ENCODE measurements at places on chromosomes 3 and 15. TPM values are rescaled to one million over a fixed set of nuclear protein-coding genes. Genes with fewer than 3 reads are reported as not detected.
A peak's percentile ranks its signal among the peaks of the same experiment; 100 is the strongest.

DNA sequence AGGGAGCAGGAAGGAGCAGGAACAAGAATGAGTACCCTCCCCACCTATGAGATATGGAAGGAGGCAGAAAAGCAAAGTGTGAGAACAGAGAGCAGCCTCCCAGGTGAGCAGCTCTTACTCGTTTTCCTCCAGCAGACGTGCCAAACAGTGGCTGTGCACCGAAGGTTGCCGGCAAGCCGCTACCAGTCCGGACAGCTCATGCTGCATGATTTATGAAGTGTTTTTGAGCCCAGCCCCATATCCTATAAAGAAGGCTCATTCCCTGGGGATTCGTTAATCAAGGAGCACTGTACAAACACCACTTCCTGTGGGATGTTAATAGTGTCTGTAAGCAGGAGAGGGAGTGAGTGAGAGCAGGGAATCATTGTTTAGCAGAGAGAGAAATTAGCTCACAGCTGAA, 118.3 kb upstream of the FOXB1 start:
- H3K4me3 ChIP-seq = no peak overlapping the region
- H3K27me3 ChIP-seq = no peaks in the 10 kb centered on the region
- peak; percentile 14 for DNase-seq

GOLGA8N gene
- 68.0 TPM for total RNA-seq

- DNase-seq = no peak
- no peaks in the 10 kb centered on the region for H3K36me3 ChIP-seq
- H3K4me1 ChIP-seq = no peaks in the 10 kb centered on the region
- H3K27me3 ChIP-seq = no peaks in the 10 kb centered on the region
- no peak overlapping the region for H3K27ac ChIP-seq
Observed at GRCh38 chr15:85276508-85276907, 103.9 kb upstream of the AKAP13 start.

DNA sequence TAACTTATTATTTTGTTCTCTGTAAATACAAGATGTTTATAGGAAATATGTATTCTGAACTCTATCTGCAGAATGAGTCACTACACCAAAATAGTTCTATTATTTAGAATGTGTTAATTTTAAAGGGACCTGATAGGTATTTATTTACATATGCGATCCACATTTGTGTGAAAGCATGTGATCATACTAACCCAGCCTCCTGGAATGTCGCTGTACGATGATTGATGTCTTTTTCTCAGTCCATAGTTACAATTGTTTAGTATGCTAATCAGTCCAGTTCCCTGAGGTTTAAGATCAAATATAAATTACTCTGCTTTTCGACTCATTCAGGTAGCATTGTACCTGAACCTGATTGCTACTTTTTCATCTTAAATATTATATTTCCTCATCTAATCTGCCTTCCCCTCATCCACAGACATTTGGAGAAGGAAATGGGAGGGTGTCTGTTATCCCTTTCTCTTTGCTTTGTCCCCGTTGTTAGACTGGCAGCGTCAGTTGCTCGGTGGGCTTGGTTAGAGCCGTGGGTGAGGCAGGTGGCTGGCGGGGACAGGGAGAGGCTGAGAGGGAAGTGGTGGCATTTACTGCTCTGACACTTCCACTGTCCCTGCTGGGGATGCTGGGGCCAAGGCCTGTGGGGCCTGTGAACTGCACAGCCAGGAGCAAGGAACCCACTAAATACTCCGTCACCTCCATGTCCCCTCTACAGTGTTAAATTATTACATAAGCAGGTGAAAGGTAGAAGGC, 27.8 kb upstream of the NR2E3 start:
- H3K4me3 ChIP-seq = no peak overlapping the region
- peaks cover 8% of the 10 kb centered on the region for H3K4me1 ChIP-seq
- no peak overlapping the region for H3K27ac ChIP-seq
- no peaks in the 10 kb centered on the region for H3K36me3 ChIP-seq
- no peak for DNase-seq

- H3K27me3 ChIP-seq = no peaks in the 10 kb centered on the region
- no peak overlapping the region for H3K27ac ChIP-seq
- H3K36me3 ChIP-seq = no peaks in the 10 kb centered on the region
- peaks cover 50% of the 10 kb centered on the region for H3K4me1 ChIP-seq
- H3K4me3 ChIP-seq = no peak overlapping the region
Observed at GRCh38 chr3:5138214-5138981, 16.3 kb downstream of the ARL8B start.

IFT122 gene
- total RNA-seq = 67.9 TPM

DNA sequence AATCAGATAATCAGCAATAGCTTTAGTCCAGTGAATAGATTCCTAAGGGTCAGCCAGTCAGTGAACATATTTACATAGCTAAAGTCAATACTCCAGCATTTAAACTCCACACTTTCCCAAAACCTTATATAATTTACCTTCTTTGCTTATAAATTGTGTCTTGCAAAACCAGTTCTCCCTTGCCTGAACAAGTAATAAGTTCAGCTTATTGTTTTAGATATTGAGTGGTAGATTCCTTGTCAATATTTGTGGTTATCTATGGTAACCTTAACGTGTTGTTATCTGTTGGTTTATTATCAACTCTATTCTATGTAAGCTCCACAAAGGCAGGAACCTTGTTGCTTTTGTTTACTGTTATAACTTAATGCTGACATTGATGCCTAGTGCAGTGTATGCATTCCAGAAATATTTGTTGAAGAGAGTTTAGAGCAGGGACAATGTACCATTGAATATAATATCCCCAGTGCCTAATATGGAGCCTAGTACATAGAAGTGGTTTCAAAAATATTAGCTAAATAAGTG, 24.0 kb downstream of the PLSCR5 start:
- no peak for DNase-seq
- H3K36me3 ChIP-seq = no peaks in the 10 kb centered on the region
- H3K27me3 ChIP-seq = no peaks in the 10 kb centered on the region
- H3K4me3 ChIP-seq = no peak overlapping the region

GRCh38 chr3:14884665-14885064, 62.7 kb upstream of the NR2C2 start:
- H3K36me3 ChIP-seq = no peaks in the 10 kb centered on the region
- H3K27ac ChIP-seq = no peak overlapping the region
- no peaks in the 10 kb centered on the region for H3K27me3 ChIP-seq
- no peaks in the 10 kb centered on the region for H3K4me1 ChIP-seq
- H3K4me3 ChIP-seq = no peak overlapping the region

DNA sequence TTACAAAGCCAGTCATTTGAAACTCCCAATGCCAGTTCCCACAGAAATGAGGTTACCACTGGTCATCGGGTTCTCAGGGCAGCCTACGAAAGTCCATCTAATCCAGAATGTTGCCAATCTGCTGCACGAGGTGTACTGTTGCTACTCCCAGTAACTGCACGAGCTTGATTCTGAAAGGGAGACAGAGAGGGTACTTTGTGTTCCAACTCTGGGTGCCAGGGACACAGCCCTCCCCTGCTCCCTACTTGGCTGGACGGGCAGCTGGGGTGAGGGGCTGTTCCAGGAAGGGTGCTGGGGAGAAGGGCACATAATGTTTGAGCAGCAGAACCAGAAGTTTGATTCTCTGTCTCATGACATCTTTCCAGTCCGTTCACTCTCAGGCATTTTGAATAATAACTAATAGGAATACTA, 27.1 kb upstream of the OSBPL11 start:
- no peaks in the 10 kb centered on the region for H3K27me3 ChIP-seq
- peak; percentile 94 for DNase-seq
- no peak overlapping the region for H3K4me3 ChIP-seq
- H3K4me1 ChIP-seq = peaks cover 42% of the 10 kb centered on the region

LOXL1 gene
- total RNA-seq = 10.1 TPM

POLR2M gene
- total RNA-seq = 63.2 TPM

DNA sequence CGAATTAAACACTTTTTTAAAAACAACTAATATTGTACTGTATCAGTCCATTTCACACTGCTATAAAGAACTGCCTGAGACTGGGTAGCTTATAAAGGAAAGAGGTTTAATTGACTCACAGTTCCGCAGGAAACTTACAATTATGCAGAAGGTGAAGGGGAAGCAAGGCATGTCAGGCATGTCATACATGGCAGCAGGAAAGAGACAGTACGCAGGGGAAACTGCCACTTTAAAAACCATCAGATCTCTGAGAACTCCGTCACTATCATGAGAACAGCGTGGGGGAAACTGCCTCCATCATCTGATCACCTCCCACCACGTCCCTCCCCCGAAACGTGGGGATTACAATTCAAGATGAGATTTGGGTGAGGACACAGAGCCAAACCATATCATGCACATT, 162.8 kb upstream of the TPM1 start:
- DNase-seq = no peak
- H3K27me3 ChIP-seq = no peaks in the 10 kb centered on the region
- no peaks in the 10 kb centered on the region for H3K4me1 ChIP-seq
- no peak overlapping the region for H3K4me3 ChIP-seq
- H3K36me3 ChIP-seq = no peaks in the 10 kb centered on the region
- H3K27ac ChIP-seq = no peak overlapping the region

GRCh38 chr3:53788038-53788437, 58.2 kb downstream of the CHDH start:
- no peak overlapping the region for H3K4me3 ChIP-seq
- no peaks in the 10 kb centered on the region for H3K27me3 ChIP-seq
- no peak for DNase-seq

GRCh38 chr15:79994615-79995014, 23.6 kb upstream of the BCL2A1 start:
- H3K27ac ChIP-seq = no peak overlapping the region
- no peaks in the 10 kb centered on the region for H3K27me3 ChIP-seq
- DNase-seq = no peak

DPPA2 gene
- not detected for total RNA-seq

- H3K27me3 ChIP-seq = no peaks in the 10 kb centered on the region
- DNase-seq = no peak
- H3K4me1 ChIP-seq = no peaks in the 10 kb centered on the region
- no peaks in the 10 kb centered on the region for H3K36me3 ChIP-seq
- H3K27ac ChIP-seq = no peak overlapping the region
- H3K4me3 ChIP-seq = no peak overlapping the region
Observed at GRCh38 chr15:51229907-51230330, 108.5 kb downstream of the CYP19A1 start.

- H3K27me3 ChIP-seq = no peaks in the 10 kb centered on the region
- no peaks in the 10 kb centered on the region for H3K36me3 ChIP-seq
- H3K27ac ChIP-seq = no peak overlapping the region
- H3K4me3 ChIP-seq = no peak overlapping the region
- DNase-seq = peak; percentile 4
Observed at GRCh38 chr15:91304786-91305185, 204.7 kb downstream of the SV2B start.

DNA sequence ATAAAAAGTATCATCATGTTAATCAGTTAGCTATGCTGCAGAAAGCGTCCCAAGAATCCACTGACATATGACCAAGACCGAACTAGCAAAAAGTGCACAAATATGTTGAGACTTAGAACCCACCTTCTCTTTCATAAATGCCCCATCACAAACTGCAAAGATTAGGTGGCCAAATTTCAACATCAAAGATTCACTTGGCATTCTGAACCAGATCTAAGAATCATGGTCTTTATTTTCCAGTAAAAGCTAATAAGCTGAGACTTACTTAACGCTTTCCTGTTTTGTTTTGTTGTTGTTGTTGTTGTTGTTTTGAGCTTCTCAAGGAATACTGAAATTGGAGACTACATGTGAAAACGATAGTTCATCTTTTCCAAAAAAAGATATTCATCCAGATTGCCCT, 62.4 kb downstream of the ZBTB20 start:
- no peak overlapping the region for H3K4me3 ChIP-seq
- H3K27ac ChIP-seq = no peak overlapping the region
- H3K36me3 ChIP-seq = no peaks in the 10 kb centered on the region
- no peak for DNase-seq
- H3K4me1 ChIP-seq = peaks cover 12% of the 10 kb centered on the region
- H3K27me3 ChIP-seq = no peaks in the 10 kb centered on the region

- H3K4me1 ChIP-seq = no peaks in the 10 kb centered on the region
- H3K4me3 ChIP-seq = no peak overlapping the region
- H3K27me3 ChIP-seq = no peaks in the 10 kb centered on the region
- no peak overlapping the region for H3K27ac ChIP-seq
Observed at GRCh38 chr15:31758126-31758525, 272.2 kb upstream of the CHRNA7 start.

DNA sequence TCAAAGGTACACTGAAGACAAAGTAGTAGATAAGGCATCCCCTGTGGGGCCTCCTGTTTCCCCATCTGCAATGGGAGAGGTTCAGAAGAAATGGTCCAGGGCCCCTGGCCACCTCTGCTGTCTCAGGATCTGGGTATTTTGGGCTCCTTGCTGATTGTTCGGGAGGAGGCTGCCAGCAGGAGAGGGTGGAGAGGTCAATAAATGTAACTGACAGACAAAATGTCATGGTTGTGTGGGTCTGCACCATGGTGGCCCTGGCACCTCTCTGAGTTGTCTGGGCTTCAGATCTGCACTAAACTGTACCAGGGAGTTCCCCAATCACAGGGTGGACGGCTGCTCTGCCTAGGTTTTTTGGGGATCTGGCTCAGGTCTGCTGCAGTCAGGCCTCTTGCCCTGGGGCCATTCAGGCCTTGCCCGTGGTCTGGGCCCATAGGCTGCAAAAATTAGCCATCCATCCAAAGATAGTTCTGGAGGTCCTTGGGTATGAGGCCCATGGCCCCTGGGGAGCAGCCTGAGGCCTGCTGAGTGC, 7.4 kb downstream of the NBEAL2 start:
- H3K4me3 ChIP-seq = no peak overlapping the region
- peaks cover 21% of the 10 kb centered on the region for H3K4me1 ChIP-seq
- no peak for DNase-seq

GRCh38 chr15:29089731-29090616, 179.6 kb downstream of the NSMCE3 start:
- no peaks in the 10 kb centered on the region for H3K27me3 ChIP-seq
- H3K36me3 ChIP-seq = no peaks in the 10 kb centered on the region
- DNase-seq = no peak
- no peak overlapping the region for H3K4me3 ChIP-seq
- H3K27ac ChIP-seq = no peak overlapping the region

ADAMTS9 gene
- 142 TPM for total RNA-seq

SLITRK3 gene
- total RNA-seq = 1.9 TPM

GRCh38 chr15:88535100-88535499, 11.4 kb downstream of the DET1 start:
- no peak overlapping the region for H3K27ac ChIP-seq
- peaks cover 9% of the 10 kb centered on the region for H3K36me3 ChIP-seq
- H3K4me1 ChIP-seq = peaks cover 11% of the 10 kb centered on the region

DNA sequence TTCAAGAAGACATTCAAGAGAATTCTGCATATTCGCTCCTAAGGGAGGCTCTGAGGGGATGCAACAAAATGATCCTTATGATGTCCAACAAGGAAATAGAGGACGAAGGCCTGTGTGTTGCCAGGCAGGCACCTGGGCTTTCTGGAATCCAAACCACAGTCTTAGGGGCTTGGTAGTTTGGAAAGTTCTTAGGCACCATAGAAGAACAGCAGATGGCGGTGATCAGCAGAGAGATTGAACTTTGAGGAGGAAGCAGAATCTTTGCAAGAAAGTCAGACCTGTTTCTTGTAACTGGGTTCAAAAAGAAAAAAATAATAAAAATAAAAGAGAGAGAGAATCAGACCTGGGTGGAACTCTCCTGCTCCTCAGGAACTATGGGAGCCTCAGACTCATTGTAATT, 11.7 kb upstream of the ATG7 start:
- no peaks in the 10 kb centered on the region for H3K36me3 ChIP-seq
- H3K27ac ChIP-seq = no peak overlapping the region
- no peak overlapping the region for H3K4me3 ChIP-seq
- no peaks in the 10 kb centered on the region for H3K4me1 ChIP-seq

TUBGCP4 gene
- total RNA-seq = 21.7 TPM

CHST14 gene
- 15.7 TPM for total RNA-seq

ZNF80 gene
- total RNA-seq = not detected

- no peak for DNase-seq
- no peak overlapping the region for H3K4me3 ChIP-seq
- H3K4me1 ChIP-seq = no peaks in the 10 kb centered on the region
- no peak overlapping the region for H3K27ac ChIP-seq
- no peaks in the 10 kb centered on the region for H3K36me3 ChIP-seq
Observed at GRCh38 chr3:177690306-177690705, 493.0 kb upstream of the TBL1XR1 start.
